ENCODE measurements at places on chromosomes 6 and 20.
A peak's percentile ranks its signal among the peaks of the same experiment; 100 is the strongest.

DNA sequence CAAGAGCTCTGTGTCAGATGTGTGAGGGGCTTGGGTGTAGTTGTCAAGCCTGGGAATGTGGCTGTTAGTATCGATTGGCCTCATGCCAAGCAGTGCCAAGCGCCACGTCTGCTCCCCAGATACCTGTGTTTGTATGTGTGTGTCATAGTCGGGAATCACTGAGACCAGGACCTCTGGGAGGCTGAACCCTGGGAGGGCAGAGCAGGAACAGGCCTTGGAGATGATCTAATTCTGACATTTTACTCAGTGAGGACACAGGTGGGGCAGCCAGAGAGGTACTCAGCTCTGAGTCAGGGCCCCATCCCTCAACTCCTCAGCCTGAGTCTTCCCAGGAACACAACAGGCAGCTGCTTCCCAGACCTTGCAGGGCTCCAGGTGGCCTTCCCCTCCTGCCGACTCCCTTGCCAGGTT is 51.2 kb upstream of the FANCE start:
- ATAC-seq, result no peak

- peak; percentile 74 for ATAC-seq
Observed at GRCh38 chr6:148464319-148465010, 121.8 kb downstream of the SASH1 start.

DNA sequence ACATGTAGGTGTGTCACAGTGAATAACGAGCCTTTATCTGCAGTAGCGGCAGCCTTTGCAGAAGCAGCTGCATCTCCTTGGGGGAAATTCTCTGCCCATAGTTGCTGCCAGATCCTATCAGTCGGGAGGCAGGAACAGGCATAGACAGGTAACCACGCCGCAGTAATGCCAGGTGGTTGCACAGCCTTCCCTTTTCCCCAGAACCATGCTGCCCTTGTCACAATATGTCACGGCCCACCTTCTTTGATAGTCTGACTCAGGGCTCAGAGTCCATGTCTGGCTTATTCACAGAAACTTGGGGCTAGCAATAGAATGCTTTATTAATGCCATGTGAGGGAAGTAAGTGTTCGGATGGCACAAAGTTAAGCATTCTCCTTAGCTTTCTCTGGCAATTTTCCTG is 76.6 kb downstream of the F13A1 start:
- no peak for ATAC-seq

DNA sequence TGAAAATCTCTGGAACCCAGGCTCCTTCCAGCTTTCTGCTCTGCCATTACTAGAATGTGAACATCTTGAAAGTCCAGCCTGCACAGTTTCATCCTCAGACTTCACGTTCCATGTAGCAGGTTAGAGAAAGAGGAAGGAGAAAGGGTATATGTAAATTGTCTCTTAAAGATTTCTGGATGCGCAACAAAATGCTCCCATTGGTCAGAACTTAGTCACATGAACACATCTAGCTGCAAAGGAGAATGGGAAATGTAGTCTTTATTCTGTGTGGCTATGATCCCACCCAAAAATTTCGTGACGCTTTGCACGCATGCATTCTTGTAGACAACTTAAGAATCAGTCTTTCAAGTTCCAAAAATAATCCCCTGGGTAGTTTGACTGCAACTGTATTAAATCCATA is 46.4 kb upstream of the CHD6 start:
- no peak for ATAC-seq

GRCh38 chr20:5164645-5165625 is 38.1 kb downstream of the CDS2 start:
- no peak for ATAC-seq

- ATAC-seq, result peak; percentile 100
Observed at GRCh38 chr6:133741375-133741861, 147.5 kb upstream of the TCF21 start.

GRCh38 chr6:33634946-33635345 is 13.8 kb downstream of the ITPR3 start:
- peak; percentile 2 for ATAC-seq
